ENCODE measurements at places on chromosomes 2 and 18.

- DNase-seq, result no peak
Observed at GRCh38 chr18:4807604-4808293, 352.6 kb upstream of the DLGAP1 start.

- no peak for DNase-seq
Observed at GRCh38 chr2:199679883-199680282, 171.1 kb downstream of the FTCDNL1 start.

GRCh38 chr2:18976168-18976961, 382.1 kb downstream of the OSR1 start:
- DNase-seq, result no peak

DNA sequence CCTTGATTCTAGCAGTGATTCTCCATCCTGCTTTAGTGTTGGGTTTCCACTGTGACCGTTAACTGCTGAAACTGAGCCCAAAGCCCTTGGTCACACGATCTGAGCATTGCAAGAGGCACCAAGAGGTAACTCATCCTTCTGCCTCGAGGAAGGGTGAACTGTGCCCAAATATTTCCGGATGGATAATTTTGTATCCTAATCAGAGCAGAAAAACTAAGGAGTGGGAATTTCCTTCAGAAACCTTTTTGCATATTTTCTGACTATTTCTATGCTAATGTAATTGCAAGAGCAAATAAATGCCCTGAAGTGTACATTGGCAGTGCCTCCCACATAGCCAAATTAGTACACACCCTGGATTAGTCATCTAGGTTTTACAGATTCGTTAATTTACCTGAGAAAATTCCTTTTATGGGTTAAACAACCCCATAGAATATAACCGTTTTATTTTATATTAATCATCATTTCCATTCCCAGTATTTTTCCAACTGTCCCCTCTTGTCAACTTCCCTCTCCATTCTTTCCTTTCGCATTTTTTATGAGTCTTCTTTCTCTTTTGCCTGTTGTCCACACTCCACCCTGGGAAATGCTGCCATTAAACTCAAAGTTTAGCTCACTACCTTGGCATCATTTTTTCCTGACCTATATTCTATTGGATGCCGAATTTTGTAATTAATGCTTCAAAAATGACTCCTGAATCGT, 31.7 kb upstream of the COBLL1 start:
- DNase-seq, result no peak

DNA sequence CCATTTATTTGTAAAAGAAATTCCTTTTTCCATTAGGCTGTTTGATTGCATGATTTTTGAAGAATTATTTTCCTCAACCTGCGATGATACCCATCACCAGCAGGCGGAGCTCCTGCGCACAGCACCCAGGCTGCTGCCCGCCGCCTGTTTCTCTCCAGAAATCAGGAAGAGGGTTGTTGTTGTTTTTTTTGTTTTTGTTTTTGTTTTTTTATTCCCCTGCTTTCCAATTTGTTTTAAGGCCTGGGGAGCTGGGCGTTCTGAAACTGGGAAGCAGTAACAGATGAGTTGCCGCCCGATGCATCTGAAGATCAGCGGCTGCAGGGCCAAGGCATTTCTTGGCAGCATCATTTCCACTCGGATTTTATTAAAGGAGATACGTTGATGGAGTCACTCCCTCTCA, 132.1 kb downstream of the MBP start:
- peak; percentile 25 for DNase-seq

GRCh38 chr2:182324665-182325064, 102.2 kb downstream of the PDE1A start:
- DNase-seq, result no peak

DNA sequence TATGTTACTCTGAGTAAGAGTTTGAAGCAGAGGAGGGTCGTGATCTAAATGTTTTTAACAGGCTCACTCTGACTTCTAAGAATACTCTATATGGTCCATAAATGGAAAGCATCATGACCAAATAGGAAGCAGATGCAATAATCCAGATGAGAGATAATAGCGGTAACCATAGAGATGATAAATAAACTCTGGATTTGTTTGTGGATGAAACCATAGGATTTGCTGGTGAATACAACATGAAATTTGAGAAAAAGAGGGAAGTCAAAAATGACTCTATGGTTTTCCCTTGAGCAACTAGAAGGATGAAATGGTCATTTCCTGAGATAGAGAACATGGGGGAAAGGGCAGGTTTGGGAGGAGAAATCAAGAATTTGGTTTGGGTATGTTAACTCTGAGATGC, 3.9 kb downstream of the HEATR5B start:
- no peak for DNase-seq

- no peak for DNase-seq
Observed at GRCh38 chr2:126808929-126809328, 89.8 kb upstream of the TEX51 start.

DNA sequence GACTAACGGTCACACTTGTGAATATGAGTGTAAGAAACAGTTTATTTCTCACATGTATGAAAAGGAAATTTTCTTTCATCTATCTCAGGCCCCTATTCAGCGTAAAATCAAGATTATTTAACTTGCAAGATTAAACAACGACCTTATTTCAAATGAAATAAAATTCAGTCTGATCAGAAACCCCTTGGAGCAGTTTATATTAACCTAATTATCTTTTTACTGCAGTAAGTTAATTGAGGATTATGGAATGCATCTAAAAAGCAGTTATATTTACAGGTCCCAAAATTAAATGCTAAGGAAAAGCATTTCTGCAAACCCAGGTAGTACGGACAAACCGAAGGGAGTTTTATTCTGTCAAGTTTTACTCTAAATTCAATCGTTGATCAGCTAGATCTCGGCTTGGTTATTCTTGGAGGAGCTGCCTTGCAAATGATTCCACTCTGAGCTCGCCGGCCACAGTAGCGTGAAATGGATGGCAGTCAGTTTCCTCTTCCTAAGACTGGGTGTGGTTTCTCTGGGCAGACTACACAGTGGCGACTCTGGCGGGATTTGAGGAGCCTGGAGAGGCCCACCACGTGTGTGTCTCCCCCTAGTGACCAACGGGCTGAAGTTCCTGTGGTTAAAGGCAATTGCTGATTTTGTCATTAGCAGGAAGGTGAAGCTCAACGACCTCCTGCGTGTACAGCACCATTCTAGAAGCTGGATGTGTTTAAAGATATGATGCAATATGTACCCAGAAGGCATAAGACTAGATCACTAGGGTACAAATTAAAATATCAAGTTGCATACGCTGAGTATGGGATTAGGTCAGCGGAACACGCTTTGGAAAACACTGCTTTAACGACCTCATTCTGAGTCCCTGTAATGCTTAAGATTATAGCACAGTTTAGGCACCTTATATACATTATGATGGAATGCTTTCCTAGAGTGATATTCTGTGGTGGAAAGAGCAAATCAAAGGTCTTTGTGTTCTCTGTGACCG, 36.4 kb downstream of the PRKRA start:
- peak; percentile 66 for DNase-seq

DNA sequence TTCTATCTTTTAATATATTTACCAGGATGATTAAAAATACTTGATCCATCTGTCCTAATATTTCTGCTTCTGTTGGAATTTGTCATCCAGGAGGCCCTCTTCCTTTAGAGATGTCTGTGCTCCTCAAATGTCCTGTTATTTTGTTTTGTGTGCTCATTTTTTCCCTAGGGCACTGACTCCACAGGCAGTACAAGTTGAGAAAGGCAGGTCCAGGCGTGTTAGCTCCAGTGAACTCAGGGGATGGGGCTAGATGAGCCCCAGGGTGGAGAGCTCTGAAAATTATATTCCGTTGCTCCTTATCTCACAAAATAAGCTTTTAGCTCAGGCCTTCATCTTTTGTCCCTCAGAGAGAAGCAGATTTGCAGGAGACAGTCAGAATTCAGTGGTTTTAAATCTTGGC, 105.7 kb downstream of the SLC4A3 start:
- DNase-seq, result no peak

DNA sequence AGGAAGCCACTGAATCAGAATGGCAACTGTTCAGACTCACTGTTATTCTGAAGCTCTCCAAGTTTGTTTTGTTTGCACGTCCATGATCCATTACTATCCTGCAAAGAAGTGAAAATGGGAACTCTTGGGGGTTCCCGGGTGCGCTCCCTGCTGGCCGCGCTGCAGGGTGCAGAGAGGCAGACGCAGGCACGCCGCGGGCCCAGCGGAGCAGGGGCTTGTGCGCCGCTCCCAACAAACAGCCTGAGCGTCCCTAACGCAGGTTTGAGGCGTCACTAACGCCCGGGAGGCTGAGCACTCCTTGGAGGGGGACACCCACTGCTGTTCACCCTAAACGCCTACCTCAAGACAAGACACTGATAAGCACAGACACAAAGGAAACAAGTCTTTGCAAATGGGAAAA, 14.3 kb upstream of the PIEZO2 start:
- no peak for DNase-seq

GRCh38 chr2:58131191-58132011, 84.8 kb downstream of the VRK2 start:
- no peak for DNase-seq

GRCh38 chr18:36672437-36673344, 156.1 kb downstream of the TPGS2 start:
- DNase-seq, result no peak

DNA sequence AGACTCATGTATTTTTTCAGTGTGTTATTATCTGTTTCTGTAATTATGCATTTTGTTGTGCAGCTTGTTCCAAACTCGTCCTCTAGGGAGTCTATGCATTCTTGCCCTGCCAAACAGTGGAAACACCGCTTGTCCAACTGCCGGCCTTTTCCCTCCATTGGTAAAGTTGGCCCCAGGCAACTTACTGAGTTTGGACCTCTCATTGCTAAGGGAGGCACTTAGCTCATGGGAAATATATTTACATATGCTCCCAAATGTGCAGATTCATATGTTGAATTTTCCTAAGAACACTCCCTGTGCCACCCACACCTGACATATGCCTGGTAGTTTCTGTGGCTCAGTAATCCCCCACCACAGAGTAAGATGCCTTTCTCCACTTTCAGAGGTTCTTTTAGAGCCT, 98.0 kb downstream of the TMEM185B start:
- DNase-seq, result no peak

- DNase-seq, result no peak
Observed at GRCh38 chr2:226730481-226730880, 69.1 kb downstream of the IRS1 start.

- DNase-seq, result no peak
Observed at GRCh38 chr2:152320814-152321213, 14.2 kb upstream of the FMNL2 start.

- DNase-seq, result no peak
Observed at GRCh38 chr2:25366629-25367028, 24.9 kb upstream of the DNMT3A start.

DNA sequence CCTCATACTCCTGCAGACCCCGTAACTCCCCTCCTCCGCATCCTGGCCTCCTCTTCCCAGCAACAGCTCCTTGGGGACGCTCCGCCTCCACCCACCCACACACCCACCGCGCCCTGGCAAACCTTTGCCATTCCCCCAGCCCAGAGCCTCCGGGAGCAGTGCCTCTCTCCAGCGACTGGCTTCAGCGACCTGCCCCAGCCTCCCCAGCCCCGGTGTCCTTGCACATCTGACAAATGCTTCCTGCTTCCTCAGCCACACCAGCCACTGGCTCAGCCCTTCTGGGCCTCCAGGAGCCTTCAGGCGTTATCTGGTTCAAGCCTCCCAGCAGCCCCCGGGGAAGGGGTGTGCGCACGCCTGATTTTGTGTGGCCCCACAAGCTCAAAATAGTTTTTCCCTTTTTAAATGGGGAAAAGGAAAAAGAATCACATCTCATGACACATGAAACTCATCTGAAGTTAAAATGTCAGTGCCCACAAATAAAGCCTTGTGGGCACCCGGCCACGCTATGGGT, 14.2 kb downstream of the ESPNL start:
- DNase-seq, result no peak

DNA sequence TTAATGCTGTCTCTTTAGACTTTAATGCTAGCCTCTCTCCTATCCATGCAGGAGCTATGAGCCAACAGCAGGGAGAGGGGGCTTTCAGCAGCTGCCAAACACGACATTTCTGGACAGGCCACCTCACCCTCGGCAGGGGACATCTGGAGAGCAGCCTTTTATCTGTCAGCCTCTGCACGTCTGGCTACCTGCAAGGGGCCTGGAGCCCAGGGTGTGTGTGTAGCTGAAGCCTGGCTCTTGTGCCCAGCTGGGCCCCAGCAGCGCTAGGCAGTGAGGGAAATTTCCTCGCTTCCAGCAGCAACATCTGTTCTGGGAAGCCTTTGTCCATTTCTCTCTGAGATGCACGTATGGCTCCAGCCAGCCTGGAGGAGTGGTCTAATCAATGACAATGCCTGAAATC, 728.7 kb upstream of the ID2 start:
- DNase-seq, result no peak

GRCh38 chr18:9874728-9875127, 11.0 kb upstream of the TXNDC2 start:
- no peak for DNase-seq

DNA sequence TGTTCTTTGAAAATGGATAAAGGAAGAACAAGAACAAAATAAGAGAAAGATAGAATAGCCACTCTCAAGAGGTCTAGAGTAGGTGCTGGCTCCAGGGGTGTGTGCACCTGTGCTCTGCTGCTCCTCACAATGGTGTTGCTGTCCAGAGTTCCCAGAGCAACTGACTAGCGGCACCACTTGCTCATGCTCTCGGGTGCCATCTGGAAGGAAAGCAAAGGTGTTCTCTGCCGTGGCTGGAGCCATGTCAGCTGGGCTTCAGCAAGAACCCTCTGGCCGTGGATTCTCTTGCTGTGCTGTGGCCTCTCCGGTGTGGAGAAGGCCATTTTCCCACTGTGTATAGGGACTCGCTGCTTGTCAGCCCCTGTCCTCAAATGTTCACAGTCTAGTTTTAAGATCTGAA, 114.6 kb upstream of the TEX51 start:
- no peak for DNase-seq

DNA sequence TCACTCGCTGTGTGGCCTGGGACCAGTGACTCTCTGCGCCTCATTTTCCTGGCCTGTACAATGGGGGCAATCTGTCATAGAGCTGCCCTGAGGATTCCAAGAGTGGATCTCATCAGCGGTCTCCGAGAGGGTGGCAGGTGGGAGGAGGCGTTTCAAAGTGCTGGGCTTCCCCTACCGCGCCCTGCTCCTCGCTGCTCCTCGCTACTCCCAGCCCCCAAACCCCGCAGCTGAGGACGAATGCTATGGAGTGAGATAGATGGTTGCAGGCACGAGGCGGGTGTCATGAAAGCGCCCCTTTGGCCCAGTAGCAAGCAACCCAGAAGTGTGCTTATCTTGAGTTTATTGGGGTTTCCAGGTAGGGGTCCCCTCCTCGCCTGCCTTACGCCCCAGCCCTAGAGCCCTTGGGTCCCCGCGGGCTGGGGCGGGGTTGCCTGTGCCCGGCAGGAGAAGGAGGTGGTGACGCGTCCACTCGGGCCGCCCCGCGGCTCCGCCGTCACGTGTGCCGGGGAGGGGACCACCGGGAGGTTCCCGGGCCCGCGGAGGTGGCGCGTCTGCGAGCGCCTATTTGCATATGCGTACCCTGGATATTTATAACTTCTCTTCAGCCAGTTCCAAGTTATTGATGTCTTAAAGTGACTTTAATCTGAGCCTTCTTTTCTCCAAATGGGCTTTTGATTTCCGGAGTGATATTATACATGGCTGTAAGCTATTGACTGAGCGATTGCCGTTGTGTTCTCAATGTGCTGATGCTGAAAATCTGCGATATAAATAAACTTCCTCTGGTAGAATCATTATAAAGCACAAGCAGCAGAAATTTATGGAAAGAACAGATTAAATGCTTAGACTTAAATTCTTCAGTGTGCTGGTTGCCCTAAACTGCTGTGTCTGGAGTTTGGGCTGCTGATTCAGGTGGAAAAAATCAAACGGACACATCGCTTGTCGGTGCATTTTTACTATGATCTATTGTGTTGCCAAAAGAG, 263.7 kb downstream of the ATAD2B start:
- no peak for DNase-seq

GRCh38 chr2:54767921-54768320, 44.5 kb downstream of the EML6 start:
- DNase-seq, result no peak
